ENCODE measurements at places on chromosomes 1 and 21.

- no peak for DNase-seq
These were observed 181.2 kb downstream of the OMA1 start for GRCh38 chr1:58365328-58365727.

- peak; percentile 30 for DNase-seq
These were observed 97.7 kb downstream of the AJAP1 start for GRCh38 chr1:4752059-4752458.

GRCh38 chr1:39391691-39392679 is 99.5 kb upstream of the BMP8A start:
- no peak for DNase-seq

GRCh38 chr1:18965206-18966173 is 9.0 kb upstream of the IFFO2 start:
- DNase-seq, result no peak

GRCh38 chr1:226104671-226105121 is 42.2 kb downstream of the H3-3A start:
- DNase-seq, result no peak

DNA sequence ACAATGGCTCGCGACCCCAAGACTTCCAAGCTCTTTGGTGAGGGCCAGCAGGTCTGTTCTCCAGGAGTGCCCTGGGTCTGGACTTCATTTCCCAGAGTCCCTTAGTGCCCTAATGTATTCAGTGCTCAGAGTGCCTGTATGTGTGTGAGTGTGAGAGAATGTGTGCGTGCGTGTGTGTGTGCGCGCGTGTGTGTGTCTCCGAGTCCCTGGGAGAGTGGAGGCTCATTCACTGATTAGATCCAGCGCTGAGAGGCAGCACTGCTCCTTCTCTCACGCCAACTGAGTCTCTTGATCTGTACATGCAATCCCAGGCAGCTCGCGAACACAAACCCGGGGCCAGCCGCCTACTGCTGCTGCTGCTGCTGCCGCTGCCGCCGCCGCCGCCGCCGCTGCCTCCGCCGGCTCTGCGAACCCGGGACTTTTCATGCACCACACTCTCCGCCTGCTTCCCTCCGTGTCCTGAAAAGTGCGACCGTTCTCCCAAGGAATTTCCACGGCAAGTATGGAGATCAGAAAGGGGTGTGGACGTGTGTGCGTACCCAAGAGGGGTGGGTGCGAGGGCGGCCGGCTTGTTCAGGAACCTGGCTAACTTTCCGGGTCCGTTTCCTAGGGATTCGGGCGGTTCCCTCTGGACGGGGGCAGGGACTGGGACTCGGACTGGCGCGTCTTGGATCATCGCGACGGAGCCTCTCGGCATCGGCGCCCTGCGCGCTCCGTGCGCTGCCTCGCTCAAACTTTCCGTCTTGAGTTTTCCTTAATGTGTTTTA is at the start of gene RNF220:
Gene RNF220, plus strand, starts transcription at position 225 of the 767 bp plus-strand sequence.
- DNase-seq, result peak; percentile 89

DNA sequence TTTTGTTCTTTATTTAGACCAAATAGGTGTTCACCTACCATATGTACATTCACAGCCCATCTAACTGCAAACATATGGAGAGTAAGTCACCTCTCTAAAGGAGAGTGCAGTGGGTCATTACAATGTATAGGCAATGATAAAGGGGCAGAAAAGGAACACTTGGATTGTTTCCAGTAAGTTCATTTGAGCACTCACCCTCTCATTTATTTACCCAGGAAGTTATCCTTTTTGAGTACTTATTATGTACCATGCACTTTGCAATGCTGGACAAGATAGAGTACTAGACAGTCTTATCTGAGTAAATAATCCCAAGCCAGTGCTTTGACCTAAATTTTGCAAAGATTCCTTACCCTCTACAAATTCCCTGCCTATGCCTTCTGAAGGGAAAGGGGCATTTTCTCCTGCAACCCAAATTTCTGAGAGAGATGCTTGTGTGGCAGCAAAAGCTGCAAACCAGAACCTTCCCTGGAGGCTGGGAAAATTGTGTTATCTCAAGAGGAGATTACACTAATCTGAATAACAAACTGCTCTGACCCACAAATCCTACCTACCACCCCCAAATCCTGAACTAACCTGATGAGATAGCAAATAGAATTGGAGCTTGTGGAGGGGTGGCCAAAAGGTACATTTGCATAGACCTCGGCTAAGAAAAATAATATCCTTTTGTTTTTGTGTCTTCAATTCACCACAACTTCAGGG is 18.6 kb upstream of the RGS8 start:
- DNase-seq, result no peak

- DNase-seq, result peak; percentile 45
These were observed 13.8 kb downstream of the PARK7 start for GRCh38 chr1:7975212-7975865.

GRCh38 chr1:60224523-60224922 is 151.0 kb upstream of the C1orf87 start:
- DNase-seq, result no peak
